ENCODE measurements at places on chromosomes 2 and 18. TPM values are rescaled to one million over a fixed set of nuclear protein-coding genes. Genes with fewer than 3 reads are reported as not detected.

POTEF gene
- total RNA-seq = not detected

REG1B gene
- not detected for total RNA-seq

TBR1 gene
- total RNA-seq = not detected

CCDC138 gene
- total RNA-seq = 3.9 TPM

CYP27A1 gene
- total RNA-seq = 15.9 TPM

HOXD9 gene
- not detected for total RNA-seq

SCG2 gene
- 3.0 TPM for total RNA-seq

CREG2 gene
- 0.34 TPM for total RNA-seq

KCNK3 gene
- not detected for total RNA-seq

Data from bronchus fibroblast of lung (primary cell).